ENCODE measurements at places on chromosomes 7 and 10.

- no peak for DNase-seq
- H3K36me3 ChIP-seq, result no peaks in the 10 kb centered on the region
- H3K4me3 ChIP-seq, result no peak overlapping the region
- H3K27ac ChIP-seq, result no peak overlapping the region
- H3K4me1 ChIP-seq, result no peaks in the 10 kb centered on the region
Observed at GRCh38 chr7:109387530-109387929, 817.9 kb downstream of the DNAJB9 start.

GRCh38 chr10:126500185-126500584, 111.9 kb upstream of the ADAM12 start:
- no peak overlapping the region for H3K4me3 ChIP-seq
- H3K27ac ChIP-seq, result no peak overlapping the region
- H3K4me1 ChIP-seq, result no peaks in the 10 kb centered on the region

- no peaks in the 10 kb centered on the region for H3K4me1 ChIP-seq
- H3K27ac ChIP-seq, result no peak overlapping the region
- DNase-seq, result no peak
- no peaks in the 10 kb centered on the region for H3K27me3 ChIP-seq
- H3K4me3 ChIP-seq, result no peak overlapping the region
Observed at GRCh38 chr7:94781236-94781635, 125.3 kb upstream of the SGCE start.

DNA sequence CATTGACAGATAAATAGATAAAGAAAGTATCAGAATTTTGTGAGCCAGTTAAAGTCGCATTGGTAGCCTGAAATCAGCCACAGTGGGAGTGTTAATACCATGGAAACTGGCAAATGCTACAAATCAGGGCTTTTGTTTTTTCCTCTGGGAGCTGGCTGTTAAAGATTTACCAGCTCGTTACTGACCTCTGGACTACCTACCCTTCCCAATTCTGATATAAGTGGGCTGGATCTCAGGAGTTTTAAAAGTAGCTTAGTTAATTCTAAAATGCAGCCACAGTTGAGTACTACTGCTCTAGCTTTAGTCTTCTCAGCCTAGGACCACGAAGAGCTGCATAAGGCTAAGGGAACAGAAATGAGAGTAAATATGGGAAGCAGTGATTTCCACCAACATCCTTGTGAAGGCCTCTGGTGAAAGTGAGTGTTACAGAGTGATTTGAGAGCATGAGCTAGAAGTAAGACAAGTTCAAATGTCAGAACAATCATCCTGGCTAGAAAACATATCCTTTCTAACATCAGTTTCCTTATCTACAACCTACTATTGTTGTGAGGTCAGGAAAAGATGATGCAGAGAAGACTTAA, 53.2 kb downstream of the A1CF start:
- DNase-seq, result no peak
- no peaks in the 10 kb centered on the region for H3K4me1 ChIP-seq
- no peak overlapping the region for H3K4me3 ChIP-seq
- no peak overlapping the region for H3K27ac ChIP-seq
- peaks cover 5% of the 10 kb centered on the region for H3K27me3 ChIP-seq

GRCh38 chr7:92835851-92836488, 403 bp downstream of the CDK6 start:
- peak overlapping the region; percentile 89 for H3K27ac ChIP-seq
- H3K4me1 ChIP-seq, result peaks cover 14% of the 10 kb centered on the region
- no peak for DNase-seq
- H3K36me3 ChIP-seq, result peaks cover 2% of the 10 kb centered on the region

GRCh38 chr7:75756991-75757676, 14.9 kb downstream of the CCL26 start:
- no peak for DNase-seq
- no peaks in the 10 kb centered on the region for H3K27me3 ChIP-seq
- H3K4me3 ChIP-seq, result no peak overlapping the region

DNA sequence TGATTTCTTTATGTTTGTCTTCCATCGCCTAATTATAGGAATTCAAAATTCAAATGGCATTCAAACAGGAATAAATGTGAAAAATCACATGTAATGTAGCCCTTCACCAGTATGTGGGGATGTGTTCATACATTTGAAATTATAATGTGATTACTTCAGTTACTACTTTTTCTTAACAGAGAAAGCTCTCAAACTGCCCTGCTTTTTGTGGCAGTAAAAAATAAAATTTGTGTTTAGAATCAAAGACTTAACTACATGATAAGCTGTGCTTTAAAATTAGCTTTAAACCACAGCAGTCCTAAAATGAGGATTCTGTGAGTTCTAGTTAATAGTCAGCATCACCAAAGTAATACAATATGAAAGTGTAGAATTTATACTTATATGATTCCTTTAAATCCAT, 7.8 kb upstream of the HERC4 start:
- no peak for DNase-seq
- H3K27me3 ChIP-seq, result no peaks in the 10 kb centered on the region
- no peaks in the 10 kb centered on the region for H3K36me3 ChIP-seq
- no peak overlapping the region for H3K4me3 ChIP-seq
- peak overlapping the region; percentile 100 for H3K27ac ChIP-seq
- H3K4me1 ChIP-seq, result peaks cover 73% of the 10 kb centered on the region

- no peaks in the 10 kb centered on the region for H3K4me1 ChIP-seq
- no peak overlapping the region for H3K27ac ChIP-seq
- peaks cover 17% of the 10 kb centered on the region for H3K27me3 ChIP-seq
- H3K36me3 ChIP-seq, result no peaks in the 10 kb centered on the region
- no peak for DNase-seq
Observed at GRCh38 chr7:77378584-77378983, 37.6 kb downstream of the GSAP start.

DNA sequence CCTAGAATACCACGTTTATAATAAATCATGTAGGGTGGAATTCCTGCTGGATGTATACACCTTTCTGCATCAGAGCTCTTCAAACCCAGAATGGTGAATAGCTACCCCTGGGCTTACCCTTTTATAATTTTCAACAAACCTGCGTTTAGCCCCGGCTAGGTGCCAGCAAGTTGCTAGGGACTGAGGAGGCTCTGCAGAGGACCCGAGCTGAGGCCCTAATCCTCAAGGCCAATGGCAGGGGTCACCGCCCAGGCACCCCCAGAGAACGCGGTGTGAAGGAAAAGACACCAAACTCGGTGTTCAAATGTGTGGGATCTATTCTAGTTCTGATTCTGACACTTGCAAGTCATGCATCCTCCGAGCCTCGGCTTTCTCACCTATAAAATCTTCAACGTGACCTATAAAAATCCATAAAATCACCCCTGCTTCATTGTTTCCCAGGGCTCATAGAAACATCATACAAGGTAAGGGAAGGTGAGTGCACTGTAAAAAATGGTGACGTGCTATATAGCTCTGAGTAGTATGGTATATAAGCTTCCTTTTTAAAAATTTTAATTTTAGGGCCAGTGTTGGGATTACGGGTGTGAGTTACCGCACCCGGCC, 2.5 kb upstream of the ANXA11 start:
- H3K4me3 ChIP-seq, result peak overlapping the region; percentile 74
- H3K27me3 ChIP-seq, result no peaks in the 10 kb centered on the region
- no peaks in the 10 kb centered on the region for H3K36me3 ChIP-seq
- H3K4me1 ChIP-seq, result peaks cover 38% of the 10 kb centered on the region
- H3K27ac ChIP-seq, result peak overlapping the region; percentile 84
- peak; percentile 42 for DNase-seq

- H3K4me3 ChIP-seq, result no peak overlapping the region
- H3K36me3 ChIP-seq, result no peaks in the 10 kb centered on the region
- H3K27me3 ChIP-seq, result no peaks in the 10 kb centered on the region
- H3K27ac ChIP-seq, result no peak overlapping the region
Observed at GRCh38 chr7:8597565-8597964, 164.2 kb downstream of the NXPH1 start.

GRCh38 chr7:96285579-96285978, 36.3 kb downstream of the SLC25A13 start:
- H3K4me1 ChIP-seq, result no peaks in the 10 kb centered on the region
- no peaks in the 10 kb centered on the region for H3K27me3 ChIP-seq
- no peak overlapping the region for H3K27ac ChIP-seq

GRCh38 chr10:42963312-42963711, 113.6 kb upstream of the RET start:
- H3K27me3 ChIP-seq, result no peaks in the 10 kb centered on the region
- H3K4me3 ChIP-seq, result no peak overlapping the region
- no peaks in the 10 kb centered on the region for H3K36me3 ChIP-seq
- H3K4me1 ChIP-seq, result peaks cover 12% of the 10 kb centered on the region
- H3K27ac ChIP-seq, result no peak overlapping the region

GRCh38 chr7:30450240-30450982, 28.2 kb downstream of the NOD1 start:
- no peaks in the 10 kb centered on the region for H3K27me3 ChIP-seq
- H3K36me3 ChIP-seq, result no peaks in the 10 kb centered on the region
- no peak overlapping the region for H3K27ac ChIP-seq
- no peak for DNase-seq
- no peaks in the 10 kb centered on the region for H3K4me1 ChIP-seq
- no peak overlapping the region for H3K4me3 ChIP-seq

DNA sequence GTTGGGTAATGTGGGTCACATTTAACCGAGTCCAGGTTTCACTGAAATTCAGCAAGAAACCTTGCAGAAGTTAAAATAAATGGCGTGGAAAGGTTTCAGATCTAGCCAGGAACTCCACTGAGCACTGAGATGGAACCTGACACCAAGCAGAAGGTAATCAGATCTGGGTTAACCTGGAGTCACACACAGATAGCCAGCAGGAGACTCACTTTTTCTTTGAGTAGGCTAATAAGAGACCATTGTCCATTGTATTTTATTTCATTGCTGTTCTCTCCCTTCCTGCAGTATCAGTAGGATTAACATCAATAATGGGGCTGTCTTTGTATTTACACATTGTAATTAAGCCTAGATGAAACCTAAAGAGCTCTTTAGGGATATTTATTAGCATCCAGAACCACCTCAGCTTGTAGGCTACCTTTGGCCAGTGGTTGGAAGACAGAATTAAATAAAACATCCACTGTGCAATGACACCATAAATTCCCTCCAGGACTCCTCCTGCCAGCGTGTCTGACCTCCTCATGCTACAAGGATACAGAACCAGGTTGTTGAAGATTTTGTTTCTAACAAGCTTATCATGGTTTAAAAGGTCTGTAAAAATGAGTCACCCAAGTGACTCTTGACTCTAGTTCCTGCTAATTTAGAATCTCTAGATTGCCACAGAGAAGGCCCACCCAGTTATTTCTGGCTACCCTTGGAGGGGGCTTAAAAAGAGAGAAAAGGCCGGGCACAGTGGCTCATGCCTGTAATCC, 151.1 kb downstream of the SORCS1 start:
- no peaks in the 10 kb centered on the region for H3K27me3 ChIP-seq
- H3K27ac ChIP-seq, result no peak overlapping the region
- DNase-seq, result no peak
- H3K4me3 ChIP-seq, result no peak overlapping the region
- no peaks in the 10 kb centered on the region for H3K4me1 ChIP-seq
- H3K36me3 ChIP-seq, result no peaks in the 10 kb centered on the region

DNA sequence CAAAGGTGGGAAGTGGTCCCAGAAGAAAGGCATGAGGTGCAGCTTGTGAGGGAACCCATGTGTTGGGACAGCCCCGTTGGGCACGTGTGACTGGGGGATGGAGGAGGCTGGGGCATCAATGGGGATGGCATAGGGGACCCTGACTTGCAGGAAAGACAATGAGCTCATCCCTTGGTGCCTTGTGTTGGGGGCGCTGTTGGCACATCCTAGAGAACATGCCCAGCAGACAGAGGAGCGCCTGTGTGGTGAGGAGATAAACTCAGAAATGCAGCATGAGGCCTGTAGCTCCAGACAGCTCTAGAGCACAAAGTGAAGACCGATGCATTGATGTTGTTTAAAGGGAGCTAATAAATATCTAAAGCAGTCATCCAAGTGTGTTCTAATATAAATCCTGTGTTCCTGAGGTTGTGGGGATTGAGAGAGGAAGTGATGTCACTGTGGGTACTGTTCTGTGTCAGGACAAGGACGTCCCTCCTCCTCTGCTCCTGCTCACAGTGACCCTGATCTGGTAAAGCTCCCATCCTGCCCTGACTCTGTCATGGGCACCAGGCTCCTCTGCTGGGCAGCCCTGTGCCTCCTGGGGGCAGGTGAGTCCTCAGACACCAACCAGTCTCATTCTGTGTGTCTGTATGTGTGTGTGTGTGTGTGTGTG, 126.1 kb upstream of the PRSS58 start:
- no peaks in the 10 kb centered on the region for H3K36me3 ChIP-seq
- H3K27me3 ChIP-seq, result no peaks in the 10 kb centered on the region
- no peak overlapping the region for H3K27ac ChIP-seq
- no peak overlapping the region for H3K4me3 ChIP-seq
- no peaks in the 10 kb centered on the region for H3K4me1 ChIP-seq

DNA sequence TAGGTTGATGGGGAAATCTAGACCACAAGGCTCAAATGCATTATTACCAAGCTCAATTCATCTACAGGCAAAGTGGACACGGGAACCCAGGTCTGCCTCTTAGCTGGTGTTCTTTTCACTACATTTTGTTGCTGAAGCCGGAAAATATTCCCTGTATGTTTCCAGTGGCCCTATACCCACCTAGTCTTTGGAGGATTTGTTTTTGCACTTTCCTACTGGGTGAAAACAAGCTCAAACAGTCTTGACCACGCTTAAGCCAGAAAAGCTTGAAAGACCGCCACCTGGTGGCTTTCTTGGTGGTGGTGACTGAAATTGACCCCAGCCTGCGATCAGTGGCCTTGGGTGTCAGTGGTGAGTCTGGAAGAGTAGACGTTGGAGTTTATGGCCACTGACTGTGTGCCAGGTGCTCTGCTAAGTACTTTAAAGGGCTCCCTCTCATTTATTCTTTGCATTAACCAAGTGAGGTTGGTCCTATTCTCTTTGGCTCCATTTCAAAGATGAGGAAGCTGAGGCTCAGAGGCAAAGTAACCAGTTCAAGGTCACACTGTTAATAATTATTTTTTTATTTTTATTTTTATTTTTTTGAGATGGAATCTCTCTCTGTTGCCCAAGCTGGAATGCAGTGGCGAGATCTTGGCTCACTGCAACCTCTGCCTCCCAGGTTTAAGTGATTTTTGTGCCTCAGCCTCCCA, 11.1 kb upstream of the CRTAC1 start:
- H3K27me3 ChIP-seq, result peaks cover 39% of the 10 kb centered on the region
- H3K36me3 ChIP-seq, result no peaks in the 10 kb centered on the region
- H3K27ac ChIP-seq, result no peak overlapping the region

- peaks cover 9% of the 10 kb centered on the region for H3K4me1 ChIP-seq
- DNase-seq, result no peak
- no peaks in the 10 kb centered on the region for H3K36me3 ChIP-seq
- peak overlapping the region; percentile 78 for H3K27ac ChIP-seq
- peak overlapping the region; percentile 85 for H3K4me3 ChIP-seq
Observed at GRCh38 chr7:134315679-134316538, 821 bp downstream of the SLC35B4 start.

DNA sequence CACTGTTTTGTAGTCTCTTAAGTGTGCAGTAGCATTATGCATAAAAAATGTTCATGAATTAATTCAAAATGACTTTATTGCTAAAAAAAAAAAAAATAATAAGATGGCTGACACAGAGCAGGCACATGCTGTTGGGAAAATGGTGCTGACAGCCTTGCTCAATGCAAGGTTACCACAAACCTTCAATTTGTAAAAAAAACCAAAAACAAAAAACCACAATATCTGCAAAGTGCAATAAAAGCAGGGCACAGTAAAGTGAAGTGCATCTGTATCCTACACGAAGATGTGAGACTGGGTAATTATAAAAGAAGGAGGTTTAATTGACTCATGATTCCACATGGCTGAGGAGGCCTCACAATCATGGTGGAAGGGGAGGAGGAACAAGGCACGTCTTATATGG, 185.8 kb downstream of the USP6NL start:
- no peak overlapping the region for H3K4me3 ChIP-seq
- H3K27ac ChIP-seq, result no peak overlapping the region
- no peak for DNase-seq
- no peaks in the 10 kb centered on the region for H3K27me3 ChIP-seq
- H3K36me3 ChIP-seq, result no peaks in the 10 kb centered on the region
- H3K4me1 ChIP-seq, result no peaks in the 10 kb centered on the region

- no peaks in the 10 kb centered on the region for H3K4me1 ChIP-seq
- no peaks in the 10 kb centered on the region for H3K36me3 ChIP-seq
- no peak overlapping the region for H3K27ac ChIP-seq
Observed at GRCh38 chr7:84612981-84613681, 418.5 kb upstream of the SEMA3A start.

All from Panc1 (cell line).